ENCODE measurements at places on chromosomes 2 and 18. TPM values are rescaled to one million over a fixed set of nuclear protein-coding genes. Genes with fewer than 3 reads are reported as not detected.

KLHL14 gene
- total RNA-seq = 0.11 TPM

DNA sequence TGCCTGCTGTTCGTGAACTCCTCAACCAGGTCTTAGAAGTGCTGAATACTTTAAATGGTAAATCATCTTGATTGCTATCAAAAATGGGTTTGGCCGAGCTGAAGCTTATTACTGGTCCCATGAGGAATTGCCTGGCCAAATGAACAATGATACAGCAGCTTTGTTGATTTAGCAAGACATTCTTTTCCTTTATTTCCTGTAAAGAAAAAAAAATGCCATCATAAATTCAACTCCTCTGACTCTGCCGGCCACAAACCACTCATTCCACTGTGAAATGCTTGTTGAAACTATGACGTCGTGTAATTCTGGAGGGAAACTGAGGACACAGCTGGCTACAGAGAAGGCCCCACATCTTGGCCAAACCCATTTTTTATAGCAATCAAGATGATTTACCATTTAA lies 74.2 kb upstream of the ID2 start:
- no peak overlapping the region for H3K4me3 ChIP-seq
- peak overlapping the region; percentile 70 for H3K27ac ChIP-seq
- peaks cover 63% of the 10 kb centered on the region for H3K4me1 ChIP-seq
- H3K27me3 ChIP-seq = no peaks in the 10 kb centered on the region
- DNase-seq = no peak

DNA sequence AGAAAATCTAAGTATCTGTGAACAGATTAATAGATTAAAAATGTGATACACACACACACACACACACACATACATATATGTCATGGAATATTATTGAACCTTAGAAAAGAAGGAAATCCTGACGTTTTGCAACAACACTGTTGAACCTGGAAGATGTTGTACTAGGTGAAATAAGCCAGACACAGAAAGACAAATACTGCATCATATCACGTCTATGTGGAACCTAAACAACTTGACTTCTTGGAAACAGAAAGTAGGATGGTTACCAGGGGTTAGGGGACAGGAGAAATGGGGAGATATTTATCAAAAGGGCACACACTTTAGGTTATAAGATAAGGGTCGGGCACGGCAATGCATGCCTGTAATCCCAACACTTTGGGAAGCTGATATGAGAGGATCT lies 698.4 kb upstream of the ID2 start:
- peaks cover 2% of the 10 kb centered on the region for H3K4me1 ChIP-seq
- peaks cover 2% of the 10 kb centered on the region for H3K36me3 ChIP-seq
- H3K27me3 ChIP-seq = no peaks in the 10 kb centered on the region
- DNase-seq = no peak
- H3K4me3 ChIP-seq = no peak overlapping the region
- H3K27ac ChIP-seq = no peak overlapping the region

GPBAR1 gene
- 0.55 TPM for total RNA-seq

GRCh38 chr2:64637000-64637635 lies 16.6 kb downstream of the SERTAD2 start:
- peak overlapping the region; percentile 80 for H3K27ac ChIP-seq
- peaks cover 77% of the 10 kb centered on the region for H3K4me1 ChIP-seq
- peaks cover 16% of the 10 kb centered on the region for H3K36me3 ChIP-seq

DNA sequence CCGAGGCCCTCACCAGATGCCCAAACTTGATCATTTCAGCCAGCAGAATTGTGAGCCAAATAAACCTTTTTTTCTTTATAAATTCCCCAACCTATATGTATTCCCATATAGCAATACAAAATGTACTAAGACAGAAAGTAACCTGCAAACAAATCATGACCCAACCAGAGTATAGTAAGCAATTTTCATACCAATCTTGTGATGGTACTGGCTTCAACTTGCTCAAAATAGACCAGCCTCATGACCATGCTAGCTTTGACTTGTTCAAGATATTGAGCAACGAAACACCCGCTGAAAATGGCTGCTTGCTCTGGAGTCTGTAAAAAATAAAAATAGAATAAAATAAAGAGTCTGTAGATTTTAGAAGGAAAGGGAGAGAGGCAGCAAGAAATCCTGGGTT lies 97.6 kb downstream of the C1D start:
- no peaks in the 10 kb centered on the region for H3K36me3 ChIP-seq
- no peak overlapping the region for H3K4me3 ChIP-seq
- no peak overlapping the region for H3K27ac ChIP-seq
- peaks cover 5% of the 10 kb centered on the region for H3K27me3 ChIP-seq
- no peak for DNase-seq
- no peaks in the 10 kb centered on the region for H3K4me1 ChIP-seq

- no peaks in the 10 kb centered on the region for H3K27me3 ChIP-seq
- no peak for DNase-seq
- H3K4me3 ChIP-seq = no peak overlapping the region
- H3K27ac ChIP-seq = no peak overlapping the region
Measured at GRCh38 chr2:62440281-62440946, 65.6 kb downstream of the TMEM17 start.

DNA sequence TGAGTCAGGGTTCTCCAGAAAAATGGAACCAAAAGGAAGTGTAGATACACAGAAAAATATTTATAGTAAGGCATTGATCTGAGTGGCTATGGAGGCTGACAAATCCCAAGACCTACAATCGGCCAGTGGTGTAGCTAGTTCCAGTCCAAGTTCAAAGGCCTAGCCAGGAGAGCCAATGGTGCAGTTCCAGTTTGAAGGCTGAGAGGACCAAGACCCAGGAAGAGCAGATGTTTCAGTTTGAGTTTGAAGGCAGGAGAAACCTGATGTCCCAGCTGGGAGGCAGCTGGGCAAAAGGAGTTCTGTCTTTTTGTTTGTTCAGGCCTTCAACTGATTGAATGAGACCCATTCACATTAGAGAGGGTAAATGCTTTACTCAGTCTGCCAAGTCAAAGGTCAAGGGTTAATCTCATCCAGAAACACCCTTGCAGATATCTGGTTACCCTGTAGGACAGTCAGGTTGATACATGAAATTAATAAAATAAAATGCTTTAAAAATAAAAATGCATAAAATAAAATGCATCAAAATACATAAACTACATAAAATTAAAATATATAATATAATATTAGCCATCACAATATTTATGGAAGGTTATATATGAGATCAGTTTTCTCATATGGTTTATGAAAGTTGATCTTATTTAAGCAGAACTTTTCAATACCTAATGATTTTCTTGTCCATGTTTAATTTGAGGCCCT lies 38.7 kb downstream of the KCNE4 start:
- H3K27ac ChIP-seq = no peak overlapping the region
- H3K4me3 ChIP-seq = no peak overlapping the region
- no peak for DNase-seq
- H3K27me3 ChIP-seq = no peaks in the 10 kb centered on the region
- H3K4me1 ChIP-seq = peaks cover 11% of the 10 kb centered on the region
- no peaks in the 10 kb centered on the region for H3K36me3 ChIP-seq

Data from mesothelial cell of epicardium (in vitro differentiated cells).